Tibial nerve (tissue), 4 donors: ENCODE measurements at places on chromosomes 3 and 15. TPM values are rescaled to one million over a fixed set of nuclear protein-coding genes. Genes with fewer than 3 reads are reported as not detected.

Gene OR5H15
- not detected for total RNA-seq

GRCh38 chr15:31200735-31201151, 99.2 kb upstream of the TRPM1 start:
- H3K4me3 ChIP-seq, result no peak overlapping the region
- no peak overlapping the region for H3K27ac ChIP-seq
- H3K4me1 ChIP-seq, result no peaks in the 10 kb centered on the region
- peak; percentile 57 for DNase-seq
- no peaks in the 10 kb centered on the region for H3K36me3 ChIP-seq

DNA sequence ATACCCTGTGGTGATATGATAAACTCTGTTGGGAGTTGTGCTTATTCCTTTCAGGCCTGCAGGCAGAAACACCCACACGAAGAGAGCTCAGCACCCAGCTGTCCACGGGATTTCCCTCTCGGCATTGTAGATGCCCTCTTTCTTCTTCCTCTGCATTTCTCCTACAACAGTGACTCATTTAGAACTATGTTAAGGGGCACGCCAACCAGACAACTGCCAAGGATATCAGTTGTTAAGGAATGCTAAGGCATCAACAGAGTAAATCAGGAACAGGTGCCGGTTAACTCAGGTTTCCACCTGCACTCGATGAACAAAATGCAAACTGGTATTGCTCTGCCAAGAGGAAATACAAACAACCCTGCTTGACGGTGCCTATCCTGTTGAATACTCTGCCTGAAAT, 270.0 kb upstream of the PEX5L start:
- no peak for DNase-seq
- H3K36me3 ChIP-seq, result no peaks in the 10 kb centered on the region
- no peak overlapping the region for H3K27ac ChIP-seq
- no peaks in the 10 kb centered on the region for H3K27me3 ChIP-seq
- no peak overlapping the region for H3K4me3 ChIP-seq

Gene ATP8B4
- 14.4 TPM for total RNA-seq

DNA sequence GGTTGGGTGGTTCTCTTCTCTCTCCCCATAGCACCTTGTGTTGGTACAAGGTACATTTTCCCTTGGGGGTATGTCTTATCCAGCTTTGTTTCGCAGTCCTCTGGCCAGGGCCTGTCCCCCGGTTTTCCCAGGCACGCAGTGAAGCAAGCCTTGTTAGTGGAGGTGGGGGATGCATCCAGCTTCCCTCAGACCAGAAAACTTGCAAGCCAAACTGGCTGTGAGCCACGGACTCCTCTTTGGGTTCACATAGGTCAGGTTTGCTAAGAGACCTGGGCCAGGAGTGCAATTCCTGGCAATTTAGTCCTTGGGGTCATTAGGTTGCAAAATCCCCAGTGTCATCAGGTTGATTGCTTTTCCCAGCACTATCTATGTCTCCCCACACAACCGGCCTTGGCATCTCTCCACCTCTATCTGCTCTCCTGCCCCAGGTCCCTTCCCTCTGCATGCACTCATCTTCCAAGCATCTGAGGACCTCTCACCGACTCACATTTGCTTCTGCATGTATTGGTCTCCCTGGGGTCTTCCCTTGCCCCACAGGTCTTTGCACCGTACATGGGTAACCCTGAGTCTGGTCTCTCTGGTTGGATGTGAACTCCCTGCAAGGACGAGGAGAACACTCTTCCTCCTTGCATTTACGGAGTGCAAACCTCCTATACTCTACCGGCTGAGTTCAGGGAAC, 34.2 kb downstream of the BCL2L10 start:
- H3K27ac ChIP-seq, result no peak overlapping the region
- no peak overlapping the region for H3K4me3 ChIP-seq
- H3K4me1 ChIP-seq, result no peaks in the 10 kb centered on the region
- no peaks in the 10 kb centered on the region for H3K36me3 ChIP-seq
- DNase-seq, result no peak

Gene ISLR
- 250 TPM for total RNA-seq

DNA sequence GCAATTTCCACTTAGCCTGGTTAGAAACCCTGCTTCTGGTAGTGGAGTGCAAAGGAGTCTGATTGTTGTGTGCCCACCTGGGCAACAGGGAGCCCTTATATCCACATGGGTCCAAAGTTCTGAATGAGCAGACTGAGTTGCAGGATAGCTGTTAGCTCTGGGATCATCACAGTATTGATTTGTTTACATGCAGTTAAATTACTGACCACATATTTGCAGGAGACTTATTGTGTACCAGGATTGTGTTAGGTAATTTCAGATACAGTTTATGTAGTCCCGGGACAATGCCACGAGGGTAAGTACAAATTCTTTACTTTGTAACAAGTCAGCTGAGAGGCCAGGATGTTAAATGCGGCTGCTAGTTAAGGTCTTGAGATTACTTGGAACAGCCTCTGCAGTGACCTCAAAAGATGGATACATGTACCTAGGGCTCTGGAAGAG, 18.8 kb downstream of the ARHGEF26 start:
- DNase-seq, result no peak
- no peaks in the 10 kb centered on the region for H3K36me3 ChIP-seq
- H3K27ac ChIP-seq, result no peak overlapping the region
- H3K4me3 ChIP-seq, result no peak overlapping the region
- no peaks in the 10 kb centered on the region for H3K27me3 ChIP-seq

GRCh38 chr3:6631376-6631775, 229.5 kb upstream of the GRM7 start:
- H3K27me3 ChIP-seq, result no peaks in the 10 kb centered on the region
- H3K4me3 ChIP-seq, result no peak overlapping the region
- no peaks in the 10 kb centered on the region for H3K36me3 ChIP-seq
- no peak overlapping the region for H3K27ac ChIP-seq
- no peaks in the 10 kb centered on the region for H3K4me1 ChIP-seq

DNA sequence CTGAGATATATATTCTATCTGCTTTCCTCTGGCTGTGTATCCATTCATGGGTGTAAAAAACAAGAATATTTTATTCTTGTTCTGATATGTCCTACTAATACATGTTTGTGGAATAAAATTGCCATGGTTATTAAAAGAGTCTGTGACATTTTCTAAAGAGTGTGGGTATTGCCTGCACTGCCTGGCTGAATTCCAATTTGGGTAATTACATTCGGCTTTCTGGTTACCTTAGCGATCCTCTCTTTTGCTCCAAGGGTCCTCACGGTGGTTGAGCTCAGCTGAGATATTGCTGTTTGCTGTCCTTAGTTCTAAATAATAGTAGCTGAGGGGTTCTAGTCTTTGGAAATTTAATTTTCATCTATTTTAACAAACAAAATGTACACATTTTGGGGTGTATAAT, 301.4 kb upstream of the DNAJC19 start:
- H3K27me3 ChIP-seq, result no peaks in the 10 kb centered on the region
- H3K36me3 ChIP-seq, result no peaks in the 10 kb centered on the region
- DNase-seq, result no peak
- no peak overlapping the region for H3K27ac ChIP-seq
- H3K4me3 ChIP-seq, result no peak overlapping the region

DNA sequence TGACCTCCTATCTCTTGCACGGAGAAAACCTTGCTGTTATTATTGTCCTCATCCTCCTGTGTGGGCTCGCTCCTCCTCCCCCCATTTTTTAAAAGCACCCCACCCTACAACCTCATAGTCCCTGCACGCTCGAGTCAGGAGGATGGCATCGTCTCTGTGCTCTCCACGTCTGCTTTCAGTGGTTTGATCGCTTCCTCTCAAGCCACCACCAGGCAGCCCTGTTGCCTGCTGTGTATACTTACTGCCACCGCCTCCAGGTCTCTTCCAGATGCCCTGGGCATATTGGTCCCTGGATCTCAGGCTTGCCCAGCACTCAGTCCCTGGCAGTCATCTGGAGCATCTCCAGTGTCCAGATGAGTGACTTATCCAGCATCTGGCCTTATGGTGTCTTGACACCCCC, 42.1 kb upstream of the GCNT3 start:
- H3K36me3 ChIP-seq, result no peaks in the 10 kb centered on the region
- H3K4me1 ChIP-seq, result no peaks in the 10 kb centered on the region
- H3K27me3 ChIP-seq, result no peaks in the 10 kb centered on the region
- no peak overlapping the region for H3K27ac ChIP-seq
- H3K4me3 ChIP-seq, result no peak overlapping the region
- no peak for DNase-seq

Gene TGM4
- not detected for total RNA-seq

Gene ISL2
- total RNA-seq, result not detected

DNA sequence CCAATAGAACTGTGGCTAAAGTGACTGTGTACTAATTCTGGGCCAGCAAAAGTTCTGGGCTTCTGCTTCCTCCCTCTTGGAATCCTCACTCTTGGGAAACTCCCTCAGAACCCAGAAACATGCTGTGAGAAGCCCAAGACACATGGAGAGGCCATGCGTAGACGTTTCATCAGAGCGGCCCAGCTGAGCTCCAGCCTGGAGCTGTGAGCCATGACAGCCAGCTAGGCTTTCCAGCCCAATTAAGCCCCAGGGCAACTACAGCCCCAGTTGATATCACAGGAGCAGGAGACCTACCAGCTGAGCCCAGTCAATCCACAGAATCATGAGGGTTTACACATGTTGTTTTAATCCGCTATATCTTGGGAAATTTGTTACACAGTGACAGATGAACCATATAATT, 43.6 kb upstream of the CNOT10 start:
- no peak overlapping the region for H3K4me3 ChIP-seq
- no peak for DNase-seq
- H3K4me1 ChIP-seq, result no peaks in the 10 kb centered on the region
- H3K27ac ChIP-seq, result no peak overlapping the region
- H3K36me3 ChIP-seq, result no peaks in the 10 kb centered on the region
- H3K27me3 ChIP-seq, result no peaks in the 10 kb centered on the region

Gene STARD5
- total RNA-seq, result 7.1 TPM

Gene CLDN1
- total RNA-seq, result 150 TPM

Gene HHLA2
- 0.21 TPM for total RNA-seq

Gene GOLGA8T
- not detected for total RNA-seq

- no peak overlapping the region for H3K27ac ChIP-seq
- H3K4me1 ChIP-seq, result no peaks in the 10 kb centered on the region
- H3K27me3 ChIP-seq, result no peaks in the 10 kb centered on the region
- no peak overlapping the region for H3K4me3 ChIP-seq
Measured at GRCh38 chr3:194993896-194994295, 277.1 kb downstream of the XXYLT1 start.

Gene MEGF11
- total RNA-seq, result 7.3 TPM

DNA sequence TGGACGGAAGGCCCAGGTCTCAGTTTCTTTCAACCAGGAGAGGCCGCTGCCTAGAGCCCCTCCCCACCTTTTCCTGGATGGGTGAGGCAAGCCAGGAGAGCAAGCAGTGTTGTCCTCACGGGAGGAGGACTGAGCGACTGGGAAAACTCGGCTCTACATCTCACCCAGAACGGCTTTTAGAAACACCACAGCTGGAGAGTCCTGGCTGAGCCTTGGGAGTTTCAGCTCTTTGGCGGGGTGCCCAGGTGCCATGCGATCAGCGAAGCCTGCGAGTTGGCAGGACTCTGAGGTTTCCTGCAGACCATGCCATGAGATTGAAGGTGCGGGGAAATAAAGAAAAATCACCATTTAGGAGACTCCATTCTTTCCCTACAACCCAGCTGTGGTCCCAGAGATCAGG, 26.0 kb downstream of the PPCDC start:
- H3K27me3 ChIP-seq, result no peaks in the 10 kb centered on the region
- H3K36me3 ChIP-seq, result peaks cover 28% of the 10 kb centered on the region
- no peak for DNase-seq
- H3K27ac ChIP-seq, result no peak overlapping the region
- H3K4me1 ChIP-seq, result peaks cover 41% of the 10 kb centered on the region
- H3K4me3 ChIP-seq, result no peak overlapping the region

DNA sequence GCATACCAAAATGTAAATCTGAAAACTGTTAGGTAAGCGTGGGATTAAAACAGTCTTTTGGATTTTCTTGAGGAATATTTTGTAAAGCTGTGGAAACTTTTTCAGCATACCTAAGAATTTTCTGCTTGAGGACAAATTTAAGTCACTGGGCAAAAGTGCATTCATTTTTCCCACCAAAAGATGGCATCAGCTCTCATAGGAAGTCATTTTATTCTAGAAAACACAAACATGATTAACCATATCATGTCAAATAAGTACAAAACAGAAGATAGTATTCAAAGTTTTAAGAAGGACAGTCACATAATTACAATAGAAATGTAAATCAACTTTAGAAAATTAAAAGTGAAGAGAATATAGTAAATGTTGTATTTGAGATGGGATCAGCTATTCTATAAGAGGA, 63.5 kb downstream of the SLC49A4 start:
- no peak for DNase-seq
- H3K4me3 ChIP-seq, result no peak overlapping the region
- no peaks in the 10 kb centered on the region for H3K36me3 ChIP-seq
- no peak overlapping the region for H3K27ac ChIP-seq

DNA sequence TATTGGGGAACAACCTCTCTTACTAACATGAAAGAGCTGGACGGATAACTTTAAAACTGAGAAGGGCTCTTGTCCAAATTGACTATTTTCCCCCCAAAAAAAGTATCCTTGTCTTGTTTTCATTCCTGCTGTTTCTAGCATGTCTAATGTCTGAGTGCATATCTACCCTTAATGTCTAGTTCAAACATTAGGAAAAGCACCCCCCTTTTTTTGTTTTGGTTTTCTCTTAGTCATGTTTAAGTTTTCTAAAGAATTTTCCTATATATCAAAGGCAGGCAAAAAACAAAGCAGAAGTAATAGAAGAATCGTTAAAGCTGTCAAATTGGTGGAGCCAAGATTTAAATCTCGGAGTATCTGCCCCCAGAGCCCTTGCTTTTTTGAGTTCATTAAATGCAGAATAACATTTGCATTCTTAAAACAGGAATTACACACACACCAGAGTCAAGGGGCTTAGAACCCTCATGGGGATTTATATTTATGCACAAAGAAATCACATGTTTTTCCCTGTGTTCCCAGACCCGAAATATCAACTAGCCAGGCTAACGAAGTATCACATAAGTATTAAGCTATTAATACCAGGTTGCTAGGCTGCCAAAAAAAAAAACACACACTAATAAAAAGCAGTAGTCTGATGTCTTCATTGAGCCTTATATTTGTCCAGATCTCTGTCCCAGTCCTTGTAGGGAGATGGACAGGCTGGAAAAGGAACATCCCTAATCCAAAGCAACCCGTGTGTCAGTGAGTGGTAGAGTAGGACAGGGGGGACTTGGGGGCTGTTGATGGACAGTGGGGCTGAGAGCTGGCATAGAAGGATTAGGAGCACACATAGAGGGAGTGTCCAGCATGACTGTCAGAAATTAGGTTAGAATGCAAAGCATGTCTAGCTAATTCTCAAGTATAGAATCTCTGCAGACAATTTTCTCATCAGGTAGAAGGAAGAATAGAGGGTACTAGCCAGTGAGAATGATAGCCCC, 103.6 kb upstream of the BFSP2 start:
- H3K4me1 ChIP-seq, result no peaks in the 10 kb centered on the region
- H3K27ac ChIP-seq, result no peak overlapping the region
- H3K27me3 ChIP-seq, result no peaks in the 10 kb centered on the region
- H3K36me3 ChIP-seq, result no peaks in the 10 kb centered on the region

Gene CYP1A1
- total RNA-seq, result 0.44 TPM

Gene HTR3E
- not detected for total RNA-seq

- H3K36me3 ChIP-seq, result no peaks in the 10 kb centered on the region
- H3K27ac ChIP-seq, result no peak overlapping the region
- H3K4me1 ChIP-seq, result no peaks in the 10 kb centered on the region
- no peaks in the 10 kb centered on the region for H3K27me3 ChIP-seq
Measured at GRCh38 chr3:40191850-40192448, 117.6 kb upstream of the EIF1B start.

Gene RASGRP1
- 2.1 TPM for total RNA-seq
